ENCODE measurements at places on chromosomes 2 and 18.
A peak's percentile ranks its signal among the peaks of the same experiment; 100 is the strongest.

DNA sequence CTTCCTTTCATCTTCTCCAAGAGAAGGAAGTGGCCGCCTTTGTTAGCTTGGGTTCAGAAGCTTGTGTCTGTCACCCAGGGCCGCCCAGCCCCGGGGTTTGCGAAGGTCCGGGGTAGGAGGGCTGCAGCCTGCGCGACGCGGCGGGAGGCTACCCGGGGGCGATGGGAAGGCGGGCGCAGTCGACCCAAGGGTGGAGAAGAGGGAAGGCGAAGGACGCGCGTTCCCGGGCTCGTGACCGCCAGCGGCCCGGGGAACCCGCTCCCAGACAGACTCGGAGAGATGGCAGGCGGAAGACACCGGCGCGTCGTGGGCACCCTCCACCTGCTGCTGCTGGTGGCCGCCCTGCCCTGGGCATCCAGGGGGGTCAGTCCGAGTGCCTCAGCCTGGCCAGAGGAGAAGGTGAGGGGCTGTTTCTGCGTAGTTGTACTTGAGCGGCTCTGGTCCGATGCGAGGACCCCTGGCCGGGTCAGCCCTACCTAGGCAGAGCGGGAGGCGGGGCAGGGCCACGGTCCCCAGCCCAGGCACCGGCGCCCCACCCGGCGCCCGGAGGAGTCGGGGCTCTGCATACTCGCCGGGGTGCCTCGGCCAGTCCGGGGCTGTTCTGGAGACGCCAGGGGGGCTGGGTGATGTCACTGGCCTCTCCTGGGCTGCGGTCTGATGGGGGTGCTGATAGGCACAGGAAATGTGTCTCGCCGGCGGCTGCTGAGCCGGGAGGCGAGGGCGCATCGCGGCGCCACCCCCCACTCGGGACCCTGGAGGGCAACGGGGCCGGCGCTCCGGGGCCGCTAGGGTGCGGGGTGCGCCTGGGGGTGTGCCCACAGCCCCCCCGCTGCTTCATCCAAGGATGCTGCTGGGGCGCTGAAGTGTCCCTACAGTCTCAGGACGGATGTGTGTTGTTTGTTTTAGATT is at the start of gene QPCT:
QPCT (plus strand) TSS at position 178 of the 909 bp plus-strand sequence; CDS start at position 280, 102 bp downstream.
- peak; percentile 79 for DNase-seq
- no peaks in the 10 kb centered on the region for H3K36me3 ChIP-seq
- peaks cover 23% of the 10 kb centered on the region for H3K4me1 ChIP-seq
- H3K4me3 ChIP-seq: peak within 1 kb of the TSS; percentile 50

GRCh38 chr2:211391189-211391567 is 834.8 kb downstream of the CPS1 start:
- H3K36me3 ChIP-seq: no peaks in the 10 kb centered on the region
- no peaks in the 10 kb centered on the region for H3K4me1 ChIP-seq
- H3K27me3 ChIP-seq: no peaks in the 10 kb centered on the region

DNA sequence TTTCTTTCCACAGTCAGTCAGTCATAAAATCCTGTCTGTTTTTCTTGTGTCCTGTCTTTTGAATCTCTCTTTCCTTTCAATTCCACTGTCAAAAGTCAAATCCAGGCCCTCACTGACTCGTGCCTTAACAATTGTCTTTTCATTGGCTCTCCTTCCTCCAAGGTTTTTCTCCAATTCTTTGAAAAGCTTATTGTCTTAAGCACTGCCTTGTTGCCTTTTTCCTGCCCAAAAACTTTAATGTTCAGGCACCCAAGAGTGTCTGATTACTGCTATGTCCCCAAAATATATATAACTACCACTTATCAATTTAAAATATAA is 13.9 kb upstream of the SULT1C4 start:
- H3K27me3 ChIP-seq: no peaks in the 10 kb centered on the region
- no peak overlapping the region for H3K4me3 ChIP-seq
- H3K36me3 ChIP-seq: no peaks in the 10 kb centered on the region

DNA sequence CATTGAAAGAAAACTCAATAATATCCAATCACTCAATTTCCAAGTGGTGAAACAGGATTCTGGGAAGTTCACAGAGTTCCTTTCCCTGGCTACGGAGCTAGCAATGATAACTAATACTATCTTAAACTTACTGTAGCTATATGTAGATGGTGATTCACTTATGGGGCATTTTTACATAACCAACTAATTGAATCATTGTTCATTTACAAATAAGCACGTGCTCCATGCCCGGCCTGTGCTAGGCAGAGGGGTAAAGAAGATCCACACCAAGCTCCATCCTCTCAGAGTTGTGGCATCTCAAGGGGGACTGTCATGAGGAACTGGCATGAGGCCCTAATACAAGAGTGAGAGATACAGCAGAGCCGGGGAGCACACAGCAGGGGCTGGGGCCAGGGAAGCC is 176.3 kb downstream of the ANKRD30B start:
- H3K27ac ChIP-seq: no peak overlapping the region
- no peak for DNase-seq
- H3K36me3 ChIP-seq: no peaks in the 10 kb centered on the region
- H3K4me1 ChIP-seq: no peaks in the 10 kb centered on the region
- H3K27me3 ChIP-seq: no peaks in the 10 kb centered on the region

DNA sequence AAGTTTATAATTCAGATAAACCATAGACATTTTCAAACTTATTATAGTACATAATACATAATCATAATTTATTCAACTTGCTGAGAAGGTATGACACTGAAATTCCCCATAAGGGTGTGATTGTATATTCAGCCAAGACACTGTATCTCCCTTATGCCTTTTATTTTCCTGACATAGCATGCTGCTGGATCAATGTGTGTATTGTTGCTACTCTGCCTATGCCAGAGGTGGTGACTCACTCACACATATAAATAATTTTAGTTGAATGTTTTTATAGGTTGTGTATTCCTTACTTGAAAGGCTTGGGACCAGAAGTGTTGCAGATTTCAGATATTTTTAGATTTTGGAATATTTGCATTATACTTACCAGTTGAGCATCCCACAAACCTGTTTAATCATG is 86.8 kb downstream of the VRK2 start:
- peaks cover 13% of the 10 kb centered on the region for H3K36me3 ChIP-seq
- H3K27ac ChIP-seq: no peak overlapping the region
- H3K27me3 ChIP-seq: no peaks in the 10 kb centered on the region
- no peaks in the 10 kb centered on the region for H3K4me1 ChIP-seq
